CD4-positive, alpha-beta memory T cell (primary cell): ENCODE measurements at places on chromosomes 11 and 22. TPM values are rescaled to one million over a fixed set of nuclear protein-coding genes. Genes with fewer than 3 reads are reported as not detected.

DNA sequence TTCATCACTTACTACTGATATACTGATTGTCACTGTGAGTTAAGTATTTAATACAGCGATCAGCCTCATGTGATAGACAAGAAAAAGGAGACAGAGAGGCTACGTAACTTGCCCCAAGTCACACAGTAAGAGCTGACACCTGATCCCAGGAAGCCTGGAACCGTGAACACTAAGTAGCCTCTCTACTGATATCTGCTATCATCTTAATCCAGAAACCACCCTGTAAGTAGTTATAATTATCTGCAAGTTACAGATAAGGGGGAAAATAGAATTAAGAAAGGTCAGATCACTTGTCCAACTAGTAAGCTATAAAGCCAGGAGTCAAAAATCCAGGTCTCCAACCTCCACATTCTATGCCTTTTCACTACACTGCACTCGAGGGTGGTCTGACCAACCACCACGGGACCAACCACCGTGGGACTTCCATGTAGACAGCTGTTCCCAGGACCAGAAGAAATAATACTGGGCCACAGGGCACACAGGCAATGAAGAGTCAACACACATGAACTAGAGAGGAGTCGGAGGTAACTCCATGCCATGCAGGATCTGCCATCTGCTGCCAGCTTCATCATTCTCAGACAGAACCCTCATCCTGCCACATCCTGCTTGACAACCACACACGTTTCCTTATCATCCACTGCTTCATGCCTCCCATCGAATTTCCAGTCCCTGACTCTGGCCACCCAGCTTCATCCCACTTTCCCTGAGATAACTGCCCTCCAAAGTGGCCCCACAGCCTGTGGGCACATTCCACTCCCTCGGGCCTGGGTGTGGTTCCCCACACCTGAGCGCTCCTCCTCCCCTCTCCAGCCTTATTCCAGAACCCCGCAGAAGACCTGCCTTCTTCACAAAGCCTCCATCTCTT, 58.6 kb downstream of the MICAL3 start:
- no peak for DNase-seq

DNA sequence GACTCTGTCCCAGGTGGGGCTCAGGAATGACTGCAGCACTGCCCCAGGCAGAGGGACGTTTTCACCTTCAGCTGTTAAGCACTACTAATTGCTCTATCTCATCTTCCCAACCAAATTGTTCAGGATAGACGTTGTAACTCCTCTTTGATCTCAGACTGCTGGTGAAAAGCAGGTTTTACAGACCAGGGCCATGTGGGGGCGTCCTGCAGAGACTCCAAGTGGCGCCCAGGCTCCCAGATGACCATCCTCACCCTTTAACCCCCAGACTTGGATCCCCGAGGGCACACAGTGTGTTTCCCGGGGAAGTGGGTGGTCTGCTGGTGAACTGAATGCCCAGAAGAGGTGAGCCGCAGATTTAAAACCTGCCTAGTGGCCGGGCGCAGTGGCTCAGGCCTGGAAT, 23.9 kb downstream of the FADD start:
- DNase-seq: no peak

DNA sequence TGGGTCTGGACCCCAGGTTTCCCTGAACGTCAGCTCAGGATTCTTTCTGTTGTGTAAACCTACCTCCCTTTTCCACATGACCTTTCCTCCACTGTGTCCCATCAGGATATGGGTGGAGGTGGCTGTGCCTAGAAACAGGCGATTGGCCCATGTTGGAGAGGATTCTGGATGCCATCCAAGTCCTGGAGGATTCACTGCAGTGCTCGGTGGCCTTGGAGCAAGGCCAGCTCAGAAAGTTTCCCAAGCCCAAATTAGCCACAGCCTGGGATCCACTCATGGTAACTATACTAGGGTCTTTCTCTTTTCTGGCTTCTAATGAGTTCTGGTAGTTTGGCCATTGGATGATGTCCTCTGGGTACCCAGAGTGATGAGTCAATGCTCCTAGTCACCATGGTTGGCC, 141.6 kb downstream of the SNX19 start:
- DNase-seq: no peak

- DNase-seq: no peak
Measured at GRCh38 chr22:20206709-20207215, 55.9 kb upstream of the CCDC188 start.

DNA sequence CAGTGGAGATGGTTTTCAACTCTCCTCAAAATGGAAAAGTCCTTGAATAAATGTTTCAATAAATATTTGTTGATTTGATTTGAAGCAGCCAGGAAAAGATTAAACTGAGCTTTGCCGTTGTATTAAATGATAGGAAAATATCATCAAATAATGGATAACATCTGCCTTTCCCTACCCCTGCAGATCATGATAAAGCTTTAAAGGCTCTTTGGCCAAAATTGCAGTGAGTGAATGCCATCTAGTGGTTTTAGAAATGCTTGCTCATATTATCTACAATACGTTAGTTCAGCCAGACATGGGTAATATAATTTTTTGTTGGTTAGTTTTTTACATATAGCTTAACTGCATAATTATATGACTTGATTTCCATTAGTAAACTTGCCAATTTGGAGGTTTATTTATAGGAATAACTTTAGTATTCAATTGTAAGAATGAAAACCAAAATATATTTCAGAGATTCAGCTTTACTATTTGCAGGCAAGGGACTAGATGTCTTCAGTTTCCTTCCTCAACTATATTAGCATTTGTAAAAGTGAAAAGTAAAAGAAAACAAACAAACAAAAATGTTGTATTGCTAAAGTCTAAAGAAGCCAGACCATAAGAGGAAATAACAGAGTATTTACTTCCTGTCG, 159.2 kb downstream of the MSANTD4 start:
- DNase-seq: peak; percentile 31

- DNase-seq: no peak
Measured at GRCh38 chr11:35065566-35065965, 73.4 kb upstream of the CD44 start.

DNA sequence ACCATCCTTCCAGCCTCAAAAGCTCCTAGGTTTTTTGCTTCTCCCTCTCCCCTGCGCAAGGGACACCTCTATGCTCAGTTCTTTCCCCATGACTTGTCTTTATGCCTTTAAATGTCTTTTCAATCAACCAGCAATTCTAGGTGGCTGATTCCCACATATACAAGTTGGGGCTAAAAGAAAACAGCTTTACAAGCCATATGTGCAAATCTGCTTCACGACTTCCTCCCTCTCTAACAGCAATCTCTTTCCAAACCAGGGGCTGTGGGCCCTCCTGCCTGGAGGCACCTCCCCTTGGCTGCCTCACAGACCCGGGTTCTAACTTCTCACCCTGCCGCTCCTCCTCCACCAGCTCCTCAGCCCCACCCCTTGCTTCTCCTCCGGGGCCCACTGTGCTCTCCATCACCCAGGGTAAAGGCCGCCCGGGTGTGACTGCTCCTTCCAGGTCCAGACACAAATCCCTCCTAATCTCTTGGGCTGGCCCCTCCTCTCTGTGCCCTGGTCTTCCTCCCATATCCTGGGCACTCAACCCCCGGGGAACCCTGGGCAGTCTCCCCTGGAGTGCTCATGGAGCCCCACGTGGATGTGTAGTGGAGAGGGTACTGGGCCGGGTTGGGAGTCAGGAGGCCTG, 14.1 kb downstream of the TMPRSS13 start:
- DNase-seq: no peak

DNA sequence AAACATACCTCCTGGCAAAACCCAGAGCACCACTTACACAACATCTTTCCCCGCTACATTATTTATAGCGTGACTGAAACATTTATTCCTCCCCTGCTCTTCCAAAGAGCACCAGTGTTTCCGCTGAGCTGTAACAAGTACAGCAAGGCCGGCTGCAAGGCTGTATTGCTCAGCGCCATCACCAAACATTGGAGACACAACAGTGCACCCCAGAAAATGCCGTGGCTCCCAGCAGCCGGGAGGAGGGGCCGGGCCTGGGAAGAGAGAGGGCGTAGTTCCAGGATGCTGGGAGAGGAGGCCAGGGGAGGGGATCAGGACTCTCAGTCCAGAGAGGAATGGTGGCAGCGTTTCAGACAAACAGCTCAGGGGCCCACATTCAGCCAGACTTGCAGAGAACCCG, 133.2 kb downstream of the DSCAML1 start:
- no peak for DNase-seq

DNA sequence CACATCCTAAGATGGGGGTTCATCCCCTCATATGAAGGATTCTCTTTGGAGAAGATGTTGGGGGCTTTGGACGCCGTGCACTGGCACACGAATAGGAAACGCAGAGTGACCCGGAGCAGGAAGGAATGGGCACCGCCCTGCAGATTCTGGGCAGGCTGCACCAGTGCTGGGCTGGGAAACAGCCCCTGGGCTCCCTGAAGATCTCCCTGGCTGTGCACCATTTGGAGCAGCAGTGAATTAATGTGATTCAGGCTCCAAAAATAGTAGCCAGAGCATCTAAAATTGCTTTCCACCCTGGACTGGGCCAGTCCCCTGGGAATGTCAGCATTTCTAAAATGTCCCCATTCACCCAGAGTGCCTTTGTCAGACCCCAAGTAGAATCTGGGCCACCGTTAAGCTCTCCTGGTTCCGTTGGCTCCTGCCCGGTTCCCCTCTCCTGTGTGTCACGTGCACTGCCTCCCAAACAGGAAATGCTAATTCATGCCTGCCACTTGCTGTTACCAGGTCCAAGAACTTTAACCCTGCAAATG, 18.6 kb downstream of the IRAG1 start:
- DNase-seq: no peak

DNA sequence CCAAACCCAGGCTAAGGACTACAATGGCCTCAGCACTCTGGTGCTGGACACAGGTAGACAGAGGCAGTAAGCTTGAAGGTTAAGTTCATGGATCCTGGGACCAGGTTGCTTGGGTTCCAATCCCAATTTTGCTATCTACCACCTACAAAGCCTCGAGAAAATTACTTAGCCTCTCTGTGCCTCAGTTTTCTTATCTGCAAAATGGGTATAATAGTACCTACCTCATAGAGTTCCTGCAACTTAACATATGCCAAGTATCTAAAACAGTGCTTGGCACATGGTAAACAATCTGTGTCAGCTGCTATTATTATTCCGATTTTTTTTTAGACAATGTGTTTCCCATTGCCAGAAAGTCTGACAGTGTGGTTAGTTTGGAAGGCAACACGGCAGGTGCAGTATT, 37.5 kb downstream of the SYN3 start:
- DNase-seq: no peak

DNA sequence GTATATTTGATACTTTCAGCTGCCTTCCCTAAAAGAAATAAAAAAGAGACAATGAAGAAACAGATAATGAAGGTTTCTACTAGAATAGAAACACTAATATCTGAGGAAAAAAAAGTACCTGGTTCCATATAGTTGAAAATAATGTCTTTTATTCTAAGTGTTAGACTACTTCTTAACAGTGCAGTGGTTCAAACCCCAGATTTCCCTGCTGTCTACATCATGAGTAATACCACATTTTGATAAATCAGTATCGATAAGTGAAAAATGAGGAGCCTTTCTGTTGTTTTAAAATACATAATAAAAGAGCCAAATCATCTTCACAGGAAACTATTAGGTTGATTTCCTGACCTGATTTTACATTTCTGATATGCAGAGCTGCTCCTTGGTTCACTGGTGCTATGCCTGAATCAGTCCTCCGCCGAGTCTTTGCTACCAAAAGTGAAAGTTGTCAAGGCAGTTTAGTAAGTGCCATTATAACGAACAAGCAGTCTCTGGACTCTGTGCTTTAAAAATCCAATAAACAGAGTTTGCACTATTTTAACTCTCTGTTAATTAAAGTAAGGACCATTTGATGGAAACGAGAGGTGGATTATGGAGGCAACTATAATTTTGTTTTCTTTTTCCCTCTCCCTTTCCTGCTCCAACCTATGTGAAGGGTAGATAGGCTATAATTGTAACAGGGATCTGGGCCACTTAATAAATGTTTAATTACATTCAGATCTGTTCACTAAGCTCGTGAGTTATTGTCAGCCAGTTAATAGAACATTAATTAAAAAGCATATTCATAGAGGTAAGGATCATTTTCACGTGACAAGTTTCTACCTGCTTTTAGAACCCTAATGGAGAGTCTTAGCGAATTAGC, 724.5 kb upstream of the RAG2 start:
- DNase-seq: no peak

GRCh38 chr11:26974069-26974783, 19.7 kb upstream of the FIBIN start:
- DNase-seq: no peak

DNA sequence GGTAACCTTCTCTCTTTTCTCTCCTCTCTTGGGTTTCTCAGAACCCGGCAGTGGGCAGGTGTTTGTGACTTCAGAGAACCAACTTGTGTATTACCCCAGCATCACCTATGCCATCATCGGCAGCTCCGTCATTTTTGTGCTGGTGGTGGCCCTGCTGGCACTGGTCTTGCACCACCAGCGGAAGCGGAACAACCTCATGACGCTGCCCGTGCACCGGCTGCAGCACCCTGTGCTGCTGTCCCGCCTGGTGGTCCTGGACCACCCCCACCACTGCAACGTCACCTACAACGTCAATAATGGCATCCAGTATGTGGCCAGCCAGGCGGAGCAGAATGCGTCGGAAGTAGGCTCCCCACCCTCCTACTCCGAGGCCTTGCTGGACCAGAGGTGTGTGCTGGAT, 62.2 kb downstream of the COMMD9 start:
- no peak for DNase-seq

DNA sequence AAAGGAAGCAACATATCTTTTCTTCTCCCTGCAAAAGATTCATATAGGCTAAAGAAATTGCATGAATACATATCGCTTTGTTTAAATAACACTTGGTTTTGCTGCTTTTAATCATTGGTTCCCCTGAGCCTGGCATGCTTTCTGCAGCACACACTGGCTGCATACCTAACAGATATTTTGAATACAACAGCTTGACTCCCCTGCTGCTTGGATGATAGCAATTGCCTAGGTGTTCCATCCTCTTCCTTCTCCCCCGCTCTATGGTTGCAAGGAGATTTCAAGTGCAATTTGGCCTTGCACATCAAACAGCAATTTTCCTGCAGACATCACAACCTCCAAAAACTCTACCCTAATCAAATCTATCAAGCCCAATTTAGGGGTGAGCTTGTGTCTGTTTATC, 430.0 kb downstream of the NTM start:
- no peak for DNase-seq

DNA sequence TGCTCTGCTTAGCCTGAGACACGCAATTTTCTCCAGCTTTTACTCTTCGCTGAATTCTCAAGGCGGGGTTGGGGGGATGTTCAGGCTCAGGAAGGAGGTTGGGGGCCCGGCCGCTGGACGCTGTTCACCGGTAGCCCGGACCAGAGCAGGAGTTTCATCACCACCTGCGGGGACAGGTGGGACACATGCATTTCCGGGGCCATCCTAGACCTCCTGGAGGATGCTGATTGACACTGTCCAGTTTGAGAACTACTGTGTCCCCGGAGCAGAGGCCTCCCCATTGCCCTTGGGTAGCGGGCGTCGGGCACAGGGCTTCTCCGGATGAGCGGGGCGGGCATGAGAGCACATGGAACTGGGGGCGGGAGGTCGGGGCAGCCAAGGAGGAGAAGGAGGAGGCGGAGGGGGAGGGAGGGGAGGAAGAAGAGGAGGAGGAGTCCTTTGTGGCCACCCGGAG, 144.0 kb upstream of the GRK3 start:
- no peak for DNase-seq

The ZNF280A gene
- not detected for total RNA-seq

The FAM180B gene
- total RNA-seq: 0.25 TPM

The OR51B2 gene
- not detected for total RNA-seq

The CCDC15 gene
- 2.7 TPM for total RNA-seq
